CD8-positive, alpha-beta T cell (primary cell): ENCODE measurements at places on chromosomes 4 and X. TPM values are rescaled to one million over a fixed set of nuclear protein-coding genes. Genes with fewer than 3 reads are reported as not detected.

CT45A1 gene
- total RNA-seq = not detected

GRCh38 chr4:8019396-8020365 is 80.0 kb upstream of the AFAP1 start:
- DNase-seq = no peak

- DNase-seq = no peak
These were observed 60.3 kb upstream of the HSD17B10 start for GRCh38 chrX:53494436-53494835.

SORCS2 gene
- total RNA-seq = not detected

DNA sequence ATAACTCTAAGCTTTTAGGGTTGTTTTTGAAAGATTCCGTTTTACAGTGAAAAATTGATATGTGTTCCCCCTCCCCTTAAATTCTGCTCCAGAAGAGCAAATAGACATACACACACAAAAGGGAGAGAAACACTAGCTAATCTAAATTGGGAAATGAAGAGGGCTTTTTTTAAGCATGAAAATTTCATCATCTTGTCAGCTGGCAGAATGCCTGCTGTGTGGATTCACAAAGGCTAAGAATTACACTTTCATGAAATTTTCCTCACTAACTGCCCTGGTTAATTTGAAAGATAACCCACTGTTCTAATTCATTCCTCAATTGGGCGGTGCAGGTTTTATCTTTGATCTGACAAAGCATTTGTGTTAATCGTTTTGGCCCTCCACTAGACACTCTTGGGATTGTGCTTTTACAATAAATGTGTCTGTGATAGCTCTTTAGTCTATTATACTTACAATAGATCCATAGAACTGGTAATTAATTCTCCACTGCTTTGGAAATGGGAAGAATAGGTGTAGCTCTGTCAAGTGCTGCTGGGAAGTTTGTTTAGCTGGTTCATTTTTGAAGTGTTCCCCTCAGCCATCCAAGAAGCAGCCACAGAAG is 152.9 kb downstream of the POLA1 start:
- no peak for DNase-seq

CHIC1 gene
- 5.0 TPM for total RNA-seq

GRCh38 chrX:20197641-20198210 is 56.1 kb upstream of the EIF1AX start:
- DNase-seq = no peak

DNA sequence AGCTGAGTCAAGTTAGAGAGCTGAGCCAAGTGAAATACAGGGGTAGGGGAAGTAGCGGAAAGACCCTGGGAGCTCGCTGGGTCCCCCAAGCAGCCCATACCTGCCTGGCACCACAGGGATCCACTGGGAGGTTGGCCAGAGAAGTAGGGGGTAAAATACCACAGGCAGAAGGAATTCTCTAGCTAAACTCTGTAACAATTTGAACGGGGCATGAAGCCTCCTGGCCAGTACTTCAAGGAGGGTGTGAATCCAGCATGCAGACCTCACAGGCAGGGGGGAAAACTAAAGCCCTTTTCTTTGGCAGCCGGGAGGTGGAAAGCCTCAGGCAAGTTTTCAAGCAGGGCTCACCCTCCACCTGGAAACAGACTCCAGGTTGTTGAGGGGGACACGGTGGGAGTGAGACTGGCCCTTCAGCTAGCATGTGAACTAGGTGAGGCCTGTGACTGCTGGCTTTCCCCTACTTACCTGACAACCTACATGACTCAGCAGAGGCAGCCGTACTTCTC is 3.7 kb upstream of the UGT2A1 start:
- no peak for DNase-seq

DNA sequence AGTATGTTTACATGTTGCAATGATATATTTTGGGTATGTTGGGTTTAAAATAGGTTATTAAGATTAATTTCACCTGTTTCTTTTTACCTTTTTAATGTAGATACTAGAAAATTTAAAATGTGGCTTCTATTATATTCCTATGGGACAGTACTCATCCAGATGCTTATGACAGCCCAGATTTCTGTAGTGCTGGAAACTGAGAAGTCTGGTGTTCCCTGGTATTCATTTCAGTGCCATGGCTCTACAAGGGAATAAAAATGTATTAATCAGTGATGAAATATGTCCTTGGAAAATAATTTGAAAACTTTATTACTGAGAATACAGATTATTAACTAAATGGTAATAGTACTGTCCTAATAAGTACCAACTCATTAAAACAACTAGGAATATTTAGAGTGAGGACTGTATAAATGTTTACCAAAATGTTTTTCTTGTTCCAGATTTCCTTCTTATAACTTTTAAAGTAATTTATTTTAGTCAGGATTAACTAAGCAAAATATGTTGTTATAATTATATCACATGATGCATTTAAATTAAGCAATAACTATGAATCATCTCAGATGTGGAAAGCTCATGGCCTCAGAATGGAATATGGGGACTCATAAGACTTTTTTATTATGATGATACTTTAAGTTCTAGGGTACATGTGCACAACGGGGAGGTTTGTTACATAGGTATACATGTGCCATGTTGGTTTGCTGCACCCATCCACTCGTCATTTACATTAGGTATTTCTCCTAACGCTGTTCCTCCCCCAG is 25.3 kb downstream of the ARHGAP24 start:
- no peak for DNase-seq

GRCh38 chr4:73528171-73528570 is 46.6 kb downstream of the AFM start:
- DNase-seq = no peak

GRCh38 chr4:56425518-56425917 is 9.9 kb downstream of the PPAT start:
- no peak for DNase-seq

DNA sequence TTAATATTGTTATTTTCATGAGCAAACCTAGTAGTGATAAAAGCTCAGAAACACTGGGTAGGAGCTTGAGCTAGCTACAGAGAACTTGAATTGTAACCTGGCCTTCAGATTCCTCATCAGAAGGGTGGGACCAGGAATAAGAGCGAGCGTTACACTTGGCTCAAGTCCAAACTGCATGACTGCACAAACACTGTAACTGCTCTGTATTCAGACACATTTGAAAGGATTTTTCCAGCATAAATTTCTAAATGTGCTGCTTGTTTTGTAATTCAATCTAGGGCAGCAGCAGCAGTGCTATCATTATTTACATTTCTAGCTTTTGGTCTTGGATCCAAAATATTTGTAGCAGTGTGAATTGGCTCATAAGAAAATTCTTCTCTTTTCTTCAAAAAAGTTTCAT is 133.0 kb upstream of the TMLHE start:
- DNase-seq = no peak

- DNase-seq = peak; percentile 6
These were observed 98.4 kb downstream of the AREG start for GRCh38 chr4:74543231-74543781.
